Activated CD8-positive, alpha-beta memory T cell treated with anti-CD3 and anti-CD28 coated beads, Interleukin-2, amount 10 ng/mL, durations not matched to agents 7 days and 5 days (primary cell): ENCODE measurements at places on chromosomes 5 and 9. TPM values are rescaled to one million over a fixed set of nuclear protein-coding genes. Genes with fewer than 3 reads are reported as not detected.

Gene PRR7
- 3.1 TPM for total RNA-seq

Gene PPP2R2B
- 17.0 TPM for total RNA-seq

Gene COL15A1
- total RNA-seq = 0.45 TPM

Gene GFI1B
- not detected for total RNA-seq

Gene CDH10
- not detected for total RNA-seq
